ENCODE measurements at places on chromosomes 7 and 10.

- DNase-seq: peak; percentile 87
Measured at GRCh38 chr7:77409739-77410547, 6.2 kb downstream of the GSAP start.

- DNase-seq: peak; percentile 69
Measured at GRCh38 chr10:87734987-87735827, 75.5 kb downstream of the PAPSS2 start.

DNA sequence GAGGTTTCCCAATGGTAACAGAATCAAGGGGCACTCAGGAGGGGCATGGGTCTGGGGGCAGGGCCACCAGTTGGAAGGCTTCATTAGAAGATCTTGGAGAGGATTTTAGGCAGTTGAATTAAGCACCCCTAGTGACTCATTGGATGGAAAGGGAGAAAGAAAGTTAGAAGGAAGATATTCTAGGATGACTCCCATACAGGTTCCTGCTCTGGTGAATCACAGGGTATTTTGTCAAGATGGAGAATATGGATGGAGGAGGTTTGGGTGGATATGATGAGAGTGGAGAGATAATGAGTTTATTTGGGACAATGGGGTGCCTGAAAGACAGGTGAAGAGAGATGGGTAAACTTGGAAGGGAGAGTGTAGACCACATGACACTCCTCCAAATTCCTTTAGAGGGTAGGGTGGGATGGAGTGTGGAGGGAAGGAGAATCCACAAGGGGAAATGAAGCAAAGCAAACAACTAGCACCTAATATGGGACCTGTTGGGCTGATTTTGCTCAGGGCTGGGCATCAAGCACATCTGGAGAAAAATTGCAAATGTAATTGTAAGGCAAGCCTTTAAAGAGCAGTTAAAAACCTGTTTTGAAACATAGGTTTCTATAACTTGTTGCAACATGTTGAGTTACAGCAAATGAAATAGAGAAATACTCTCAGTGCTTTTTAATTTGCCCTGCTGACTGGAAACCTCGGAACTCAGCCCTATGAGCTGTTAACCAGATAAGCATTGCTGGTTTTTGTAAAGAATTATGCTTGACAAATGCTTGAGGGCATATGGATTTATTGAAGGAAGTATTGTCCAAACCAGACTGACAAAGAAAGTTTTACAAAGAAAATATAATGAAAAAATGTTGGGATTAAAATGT lies 2.9 kb upstream of the ENTPD7 start:
- no peak for DNase-seq

DNA sequence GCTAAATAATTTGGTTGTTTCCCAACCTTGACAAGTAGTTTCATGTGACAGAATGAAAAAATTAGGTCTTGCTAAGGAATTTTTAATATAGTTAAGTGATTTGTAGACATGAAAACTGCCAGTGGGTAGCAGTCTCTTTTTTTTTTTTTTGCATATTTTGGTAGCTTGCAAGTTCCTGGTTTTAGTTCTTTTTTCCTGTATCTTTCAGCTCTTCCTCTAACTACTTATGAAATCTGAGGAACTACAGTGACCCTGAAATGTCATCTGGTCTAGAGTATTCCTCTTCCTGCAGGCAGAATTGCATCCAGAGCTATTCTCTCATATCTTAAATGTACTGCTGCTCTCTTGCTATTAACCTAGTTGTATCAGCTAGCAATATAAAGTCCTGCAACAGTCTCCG lies 160.4 kb downstream of the HDAC9 start:
- DNase-seq: no peak

GRCh38 chr7:37698782-37699181 lies 15.2 kb downstream of the GPR141 start:
- DNase-seq: no peak

- no peak for DNase-seq
Measured at GRCh38 chr7:91929463-91929862, 11.2 kb upstream of the AKAP9 start.

DNA sequence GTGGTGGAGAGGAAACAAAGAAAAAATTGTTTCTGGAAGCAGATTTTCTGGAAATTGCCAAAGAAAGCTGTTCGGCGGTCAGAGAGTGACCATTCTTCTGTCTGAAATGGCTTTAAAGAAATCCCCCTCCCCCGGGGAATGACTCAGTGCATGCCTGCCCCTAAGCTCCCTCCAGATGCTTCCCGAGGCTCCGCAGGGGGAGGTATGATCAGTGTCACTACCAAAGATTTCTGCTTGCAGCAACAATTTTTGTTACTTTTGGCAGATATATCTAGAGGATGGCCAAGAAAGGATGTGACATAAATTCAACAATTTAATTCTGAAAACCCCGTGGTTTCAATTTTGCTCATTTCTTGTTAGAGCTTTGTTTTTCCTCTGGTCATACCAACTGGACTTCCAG lies 163.9 kb downstream of the JCAD start:
- peak; percentile 58 for DNase-seq

GRCh38 chr10:93065675-93066543 lies 5.3 kb downstream of the CYP26C1 start:
- peak; percentile 39 for DNase-seq

- no peak for DNase-seq
Measured at GRCh38 chr10:123649676-123650075, 16.5 kb upstream of the GPR26 start.

DNA sequence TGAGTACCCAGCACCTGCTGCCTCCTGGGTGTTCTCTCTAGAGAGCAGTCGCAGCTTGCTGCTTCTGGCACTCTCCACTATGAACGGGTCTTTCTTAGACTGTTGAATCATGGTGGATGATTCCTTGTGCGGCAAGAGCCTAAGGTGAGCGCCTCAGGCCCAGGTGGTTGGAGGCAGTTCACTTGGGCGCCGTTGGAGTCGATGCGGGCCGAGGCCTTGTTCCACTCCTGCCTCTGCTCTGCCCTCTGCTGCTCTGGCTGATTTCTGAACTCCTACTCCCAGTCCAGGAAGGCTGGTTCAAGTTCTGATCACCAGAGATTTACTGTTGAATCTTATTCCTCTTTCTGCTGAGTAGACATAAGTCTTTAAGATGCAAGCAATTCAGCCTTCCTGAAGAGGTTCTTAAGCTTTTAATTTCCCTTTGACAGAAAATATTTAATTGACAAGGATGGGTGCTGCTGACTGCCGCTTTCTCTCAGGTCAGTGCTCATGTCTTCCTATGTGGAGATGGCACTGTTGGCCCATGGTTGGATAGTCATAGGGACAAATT lies 10.4 kb downstream of the YKT6 start:
- DNase-seq: no peak

DNA sequence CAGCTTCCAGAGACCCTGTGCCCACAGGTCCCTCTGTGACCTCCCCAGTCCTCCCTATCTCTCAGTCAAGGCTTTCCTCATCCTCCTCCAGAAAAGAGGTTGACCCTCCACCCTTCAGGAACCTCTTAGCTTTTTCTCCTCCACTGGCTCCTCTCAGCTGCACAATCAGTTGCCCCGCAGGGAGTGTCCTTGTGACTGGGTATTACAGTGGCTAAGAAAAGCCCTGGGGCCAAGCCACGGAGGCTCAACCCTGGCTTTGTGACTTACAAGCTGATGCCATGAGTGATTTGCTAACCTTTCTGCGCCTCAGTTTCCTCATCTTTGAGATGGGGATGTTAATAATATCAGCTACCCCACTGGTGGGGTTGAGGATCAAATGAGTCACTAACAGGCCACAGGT lies 66.4 kb upstream of the ZMIZ1 start:
- DNase-seq: no peak

Measured in ELR (cell line).